ENCODE measurements at places on chromosomes 2 and 18.

DNA sequence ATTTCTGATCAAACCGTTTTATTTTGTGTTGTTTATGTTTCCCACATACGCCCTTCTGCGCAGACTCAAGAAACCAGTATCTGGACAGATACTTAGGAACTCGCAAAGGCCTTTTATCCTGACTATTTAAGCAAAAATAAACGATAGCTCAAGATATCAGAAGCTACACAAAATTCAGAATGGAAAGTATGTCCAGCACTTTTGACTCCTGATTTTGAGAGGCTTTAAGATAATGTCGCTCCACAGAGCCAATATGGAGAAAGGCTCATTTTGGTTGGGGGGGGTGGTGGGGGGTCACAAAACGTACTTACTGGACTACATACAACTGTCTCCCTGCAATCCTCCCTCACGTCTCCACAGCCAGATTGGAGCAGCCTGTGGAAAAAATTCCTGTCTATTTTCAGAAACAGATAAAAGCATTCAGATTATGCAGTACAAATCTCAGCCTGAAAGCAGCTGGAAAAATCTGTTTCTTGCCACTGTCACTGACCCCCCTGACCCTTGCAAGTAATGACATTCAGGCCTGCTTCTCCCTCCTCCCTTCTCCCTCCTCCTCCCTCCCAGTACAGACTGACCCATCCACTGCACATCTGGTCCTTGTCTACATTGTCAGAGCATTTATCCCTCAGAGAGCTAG, 34.9 kb upstream of the LCLAT1 start:
- DNase-seq: no peak

DNA sequence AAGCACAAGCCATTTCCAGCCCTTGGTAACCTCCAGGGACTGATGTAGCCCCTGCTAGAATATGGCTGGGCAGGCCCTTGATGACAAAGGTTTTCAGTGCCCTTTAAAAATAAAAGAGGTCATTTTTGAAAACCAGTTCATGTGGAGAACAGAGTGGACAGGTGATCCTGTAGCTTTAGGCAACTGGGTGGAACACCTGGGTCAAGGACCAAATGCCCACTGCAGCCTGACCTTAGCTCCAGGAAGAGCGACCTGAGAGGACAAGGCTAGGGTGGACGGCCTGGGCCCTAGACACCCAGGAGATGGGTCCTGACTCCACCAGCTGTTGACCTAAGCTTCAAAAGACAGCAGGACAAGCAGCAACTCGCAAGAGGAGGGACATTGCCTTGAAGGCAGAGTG, 116.6 kb downstream of the LIPG start:
- DNase-seq: no peak

- DNase-seq: no peak
Measured at GRCh38 chr2:12109363-12110017, 363.1 kb downstream of the LPIN1 start.

DNA sequence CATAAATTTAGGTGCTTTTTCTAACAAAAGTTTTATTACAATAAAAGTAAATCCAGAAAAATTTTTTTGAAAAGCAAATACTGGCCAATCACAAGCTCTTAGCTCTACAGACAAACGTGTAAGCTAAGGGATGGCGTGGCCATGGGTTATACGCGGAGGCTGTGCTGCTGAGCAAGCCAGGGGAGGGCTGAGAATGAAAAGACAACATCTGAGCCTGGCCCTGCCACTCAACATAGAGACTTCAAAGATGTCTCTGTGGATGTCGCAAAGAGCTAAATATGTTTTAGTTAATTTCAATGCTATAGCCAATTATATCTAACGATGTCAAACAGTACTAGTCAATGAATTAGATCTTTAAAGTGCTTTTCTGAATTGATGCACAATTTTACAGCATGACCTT, 33.3 kb upstream of the NT5DC4 start:
- no peak for DNase-seq

GRCh38 chr2:41782306-41783158, 265.3 kb upstream of the PKDCC start:
- no peak for DNase-seq

- no peak for DNase-seq
Measured at GRCh38 chr2:116733699-116734098, 1080.8 kb upstream of the DDX18 start.

GRCh38 chr2:164948540-164948939, 6.8 kb downstream of the SLC38A11 start:
- DNase-seq: no peak

DNA sequence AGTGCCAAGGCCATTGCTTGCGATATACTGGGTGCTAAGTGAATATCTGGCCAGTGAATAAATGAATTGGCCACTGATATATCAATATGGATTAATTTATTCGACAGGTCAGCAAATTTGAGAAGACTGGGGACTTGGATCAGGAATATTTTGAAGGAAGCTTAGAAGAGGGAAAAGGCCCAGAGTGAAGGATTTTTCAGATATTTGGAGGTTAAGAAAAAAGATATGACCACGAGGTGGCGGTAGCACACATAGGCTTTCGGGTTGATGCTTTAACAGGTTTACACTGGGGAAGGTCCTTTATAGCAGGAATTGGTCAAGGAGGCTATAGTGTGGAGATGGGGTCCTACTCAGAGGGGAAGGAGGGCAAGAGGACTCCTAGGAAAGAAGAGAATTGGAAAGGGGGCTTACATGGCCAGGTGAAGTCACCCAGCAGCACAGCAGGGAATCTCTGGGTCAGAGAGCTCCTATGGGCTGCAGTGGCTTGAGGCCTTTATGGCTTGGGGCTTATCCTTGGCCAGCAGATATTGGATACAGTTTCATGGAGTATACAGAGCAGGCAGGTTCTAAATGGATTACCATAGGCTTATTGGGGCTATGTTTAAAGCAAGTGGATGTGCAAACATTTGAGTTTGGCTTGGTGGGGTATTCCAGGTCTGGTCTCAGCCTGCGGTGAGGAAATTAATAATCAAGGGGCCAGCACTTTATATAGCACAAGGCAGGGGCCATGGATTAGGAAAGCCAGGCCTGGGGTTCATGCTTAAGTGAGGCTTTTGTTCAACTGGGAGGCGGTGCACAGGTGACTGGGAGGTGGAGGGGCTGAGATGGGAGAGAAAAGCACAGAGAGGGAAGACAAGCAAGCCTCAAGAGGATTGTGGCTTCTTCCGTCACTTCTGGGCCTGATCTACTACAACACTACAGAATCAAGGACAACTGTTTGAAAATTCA, 9.7 kb downstream of the IL1RN start:
- DNase-seq: no peak

DNA sequence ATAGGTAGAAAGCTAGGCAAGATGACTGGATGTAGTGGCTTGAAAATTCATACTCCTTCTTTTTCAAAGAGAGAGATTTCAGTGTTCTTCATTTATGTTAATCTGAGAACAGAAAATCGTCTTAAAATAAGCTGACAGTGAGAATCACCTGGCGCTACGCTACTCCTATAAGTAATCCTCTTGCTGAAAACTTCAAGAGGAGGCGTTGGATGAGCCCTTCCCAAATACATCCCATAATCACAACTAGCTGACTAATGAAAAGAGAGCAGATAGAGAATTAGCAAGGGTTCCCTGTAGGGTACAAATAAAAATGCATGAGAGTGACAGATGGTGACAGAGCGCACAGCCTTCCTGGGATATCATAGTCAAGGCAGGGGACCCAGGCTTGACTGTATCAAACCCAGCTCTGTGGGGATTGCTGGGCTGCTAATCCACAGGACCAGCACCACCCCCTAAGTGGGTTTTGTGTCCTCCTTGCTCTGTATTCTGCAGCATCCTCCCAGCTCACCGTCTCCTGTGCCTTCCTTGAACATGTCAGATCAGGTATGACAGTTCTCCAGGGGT, 280.2 kb downstream of the SP3 start:
- DNase-seq: no peak

DNA sequence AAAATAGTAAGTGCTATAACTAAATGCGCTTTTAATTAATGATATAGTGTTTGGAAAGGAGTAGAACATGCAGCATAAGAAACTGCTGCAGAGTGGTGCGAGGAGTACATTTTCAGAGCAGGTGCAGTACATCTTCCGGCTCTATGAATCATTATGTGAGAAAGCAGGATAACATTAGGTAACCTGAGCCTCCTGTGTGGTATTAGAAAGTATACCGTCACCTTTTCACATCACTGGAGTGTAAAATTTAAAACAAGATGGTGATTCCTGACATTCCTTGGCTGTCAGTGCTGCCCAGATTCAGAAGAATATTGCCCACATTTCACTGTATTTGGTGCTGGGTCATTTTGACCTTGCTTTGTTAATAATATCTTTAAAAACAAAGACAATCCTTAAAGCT, 7.8 kb upstream of the DYNC2LI1 start:
- no peak for DNase-seq

GRCh38 chr2:239684996-239685395, 284.2 kb upstream of the HDAC4 start:
- DNase-seq: no peak

GRCh38 chr18:55268151-55268601, 308.9 kb upstream of the CCDC68 start:
- DNase-seq: no peak

DNA sequence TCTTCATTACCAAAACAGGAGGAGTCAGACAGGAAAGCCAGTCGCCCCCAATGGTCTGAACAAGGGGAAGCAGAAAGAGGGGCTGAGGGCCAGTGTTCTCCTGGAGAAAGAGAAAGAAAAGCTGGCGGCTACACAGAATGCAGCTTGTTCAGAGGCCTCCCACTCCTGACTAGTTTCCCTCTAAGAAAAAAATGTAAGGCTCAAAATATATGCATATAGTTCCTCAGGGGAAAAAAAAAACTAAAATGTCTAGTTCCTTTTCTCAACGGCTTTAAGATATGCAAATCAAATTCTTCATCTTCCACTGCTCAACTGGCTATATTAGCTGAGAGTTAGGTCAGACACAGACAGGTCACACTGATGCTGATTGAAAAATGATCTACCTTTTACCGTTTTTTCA, 18.6 kb downstream of the MBOAT2 start:
- no peak for DNase-seq

DNA sequence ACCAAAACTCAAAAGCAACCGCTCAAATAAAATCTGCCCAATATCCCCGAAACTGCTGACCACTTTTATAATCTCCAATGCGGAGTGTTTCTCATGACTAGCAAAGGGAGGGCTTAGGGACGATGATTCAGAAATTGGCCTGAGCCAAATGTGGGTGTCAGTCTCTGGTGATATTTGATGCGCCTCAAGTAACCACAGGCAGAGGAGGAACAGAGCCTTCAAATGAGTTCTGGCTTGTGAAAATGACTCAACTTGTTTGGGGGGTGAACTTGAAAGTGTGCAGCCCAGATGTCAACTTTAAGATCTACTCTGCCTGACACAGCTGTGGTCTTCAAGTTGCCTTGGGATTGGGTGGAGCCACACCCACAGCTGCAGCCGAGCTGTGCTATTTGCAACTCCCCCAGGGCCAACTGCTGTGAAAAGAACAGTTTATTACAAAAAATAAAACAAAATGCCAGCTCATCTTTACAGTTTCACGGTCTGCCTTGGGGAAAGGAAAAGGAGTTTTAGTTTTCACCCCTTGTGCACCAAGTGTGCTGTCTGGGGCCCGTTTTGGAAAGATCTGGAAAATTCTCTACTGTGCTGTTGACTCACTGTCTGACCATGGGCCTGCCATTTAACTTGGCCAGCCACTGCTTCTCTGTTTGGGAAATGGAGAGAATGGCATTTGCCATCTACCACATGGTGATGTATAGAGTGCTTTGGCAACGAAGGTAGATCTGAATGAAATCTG, 222.1 kb downstream of the MTX2 start:
- DNase-seq: no peak

DNA sequence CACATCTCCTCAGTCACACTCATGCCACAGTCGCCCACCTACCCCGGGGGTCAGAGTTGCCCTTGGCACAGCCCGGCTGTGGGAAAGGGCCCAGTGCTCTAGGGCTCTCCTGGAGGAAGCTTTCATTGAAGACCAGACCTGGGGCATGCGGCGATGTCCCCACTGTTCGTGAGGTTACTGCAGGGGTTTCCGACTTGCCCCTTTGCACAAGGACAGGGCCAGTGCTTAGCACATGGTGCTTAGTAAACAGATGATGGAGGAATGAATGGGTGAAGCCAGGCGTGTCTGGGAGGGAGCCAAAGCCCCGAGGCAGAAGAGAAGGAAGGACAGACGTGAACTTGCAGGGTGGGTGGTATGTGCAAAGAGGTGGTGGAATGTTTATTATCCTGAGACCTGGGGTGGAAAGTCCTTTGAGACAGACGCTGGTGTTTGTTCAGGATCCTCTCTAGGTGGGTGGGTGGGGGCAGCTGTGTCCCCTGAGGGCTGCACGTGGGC, 205.9 kb upstream of the ARL4C start:
- no peak for DNase-seq

GRCh38 chr2:172412984-172413492, 14.3 kb upstream of the ITGA6 start:
- no peak for DNase-seq

DNA sequence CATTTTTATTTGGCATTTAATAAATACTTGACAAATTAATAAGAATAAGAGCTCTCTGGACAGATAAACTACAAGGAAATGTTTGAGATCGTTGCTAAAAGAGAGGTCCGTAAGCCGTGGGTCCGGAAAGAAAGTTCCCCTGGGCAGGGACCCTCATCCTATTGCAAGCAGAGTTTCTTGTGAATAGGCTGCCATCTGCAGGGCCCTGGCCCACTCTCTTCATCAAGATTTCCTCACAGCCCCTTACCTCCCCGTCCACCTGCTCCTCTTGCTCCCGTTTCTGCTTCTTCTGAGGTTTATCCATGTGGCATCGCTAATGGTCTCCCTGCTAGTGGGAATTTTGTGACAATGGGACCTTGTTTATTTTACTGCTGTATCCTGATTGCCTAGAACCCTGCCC, 30.1 kb upstream of the MC5R start:
- no peak for DNase-seq

DNA sequence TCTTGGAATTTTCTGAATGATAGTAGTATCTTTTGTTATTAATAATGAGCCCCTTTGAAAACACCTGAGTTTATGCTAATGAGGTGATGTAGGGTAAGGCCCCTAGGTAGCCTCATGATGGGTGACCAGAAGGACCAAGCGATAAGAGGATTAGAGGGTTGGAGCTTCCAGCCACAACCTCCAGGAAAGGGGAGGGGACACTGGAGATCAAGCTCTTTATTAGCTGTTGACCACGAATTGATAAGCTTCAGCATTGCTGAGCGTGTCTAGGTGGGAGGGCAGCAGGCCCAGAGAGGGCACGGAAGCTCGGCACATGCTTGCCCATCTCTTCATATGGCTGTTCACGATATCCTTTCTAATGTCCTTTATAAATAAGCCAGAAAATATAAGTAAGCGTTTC, 39.0 kb downstream of the KIAA2012 start:
- no peak for DNase-seq

All from activated CD8-positive, alpha-beta memory T cell treated with anti-CD3 and anti-CD28 coated beads for 1 hour (primary cell).